ENCODE measurements at places on chromosomes 7 and 10.

- DNase-seq: no peak
Observed at GRCh38 chr7:41033500-41033899, 669.4 kb downstream of the INHBA start.

DNA sequence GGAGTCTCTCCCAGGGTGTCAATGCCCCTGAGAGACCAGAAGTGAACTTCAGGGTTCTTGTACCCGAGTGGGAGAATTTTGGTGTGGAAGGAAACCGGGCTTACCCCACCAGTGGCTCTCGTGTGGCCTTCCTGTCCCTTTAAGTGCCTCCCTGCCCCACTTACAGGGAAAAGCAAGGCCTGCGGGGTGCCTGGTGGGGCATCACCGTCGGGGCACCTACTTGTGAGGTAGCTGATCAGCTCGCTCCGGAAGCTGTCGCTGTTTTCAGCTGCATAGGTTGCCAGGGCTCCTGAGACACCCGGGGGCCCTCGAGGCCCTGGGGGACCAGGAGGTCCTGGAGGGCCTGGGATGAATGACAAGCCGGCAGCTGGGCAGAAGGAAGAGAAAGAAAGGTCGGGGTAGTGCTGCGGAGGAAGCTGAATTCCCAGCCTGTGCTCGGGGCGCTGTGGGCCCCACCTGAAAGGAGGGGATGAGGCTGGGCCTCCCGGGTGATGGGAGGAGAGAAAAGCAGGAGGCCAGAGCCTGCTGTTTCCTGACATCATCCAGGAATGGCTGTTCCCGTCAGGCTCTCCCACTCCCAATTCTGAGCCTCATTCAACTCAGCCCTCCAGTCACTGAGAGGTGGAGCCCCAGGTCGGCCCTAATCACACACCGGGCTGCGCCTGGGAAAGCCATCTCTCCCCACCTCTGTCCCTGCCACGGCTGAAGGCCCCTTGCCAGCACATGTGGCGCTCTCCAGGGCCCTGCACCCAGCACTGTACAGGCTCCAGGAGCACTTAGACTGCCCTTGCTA lies 51.1 kb downstream of the COL17A1 start:
- DNase-seq: no peak

- peak; percentile 86 for DNase-seq
Observed at GRCh38 chr7:1028775-1029636, 15.3 kb upstream of the GPR146 start.

- no peak for DNase-seq
Observed at GRCh38 chr10:110751850-110752249, 107.7 kb downstream of the RBM20 start.

GRCh38 chr10:86043236-86043635 lies 323.4 kb downstream of the GRID1 start:
- DNase-seq: no peak

DNA sequence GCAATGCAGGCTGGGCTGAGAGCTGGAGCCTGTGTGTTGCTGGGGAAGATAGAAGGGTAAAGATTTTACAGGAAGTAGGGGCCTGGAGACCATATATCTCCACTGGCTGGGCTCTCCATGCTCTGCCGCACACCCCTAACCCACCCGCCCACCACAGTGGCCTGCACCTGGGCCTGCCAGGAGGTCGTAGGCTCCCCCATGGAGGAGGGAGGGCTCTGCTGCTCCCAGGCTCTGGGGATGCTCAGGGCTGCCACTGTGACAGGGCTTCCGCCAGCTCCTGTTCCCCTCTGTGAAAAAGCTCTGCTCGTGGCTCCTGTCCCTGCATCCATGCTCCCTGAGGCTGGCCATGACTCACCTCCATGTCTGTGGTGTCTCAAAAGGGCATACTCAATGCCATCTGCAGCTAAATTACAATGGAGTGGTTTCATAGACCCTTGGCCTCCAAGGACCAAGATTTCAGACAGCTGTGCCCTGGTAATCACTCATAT lies 106.0 kb downstream of the CXCL12 start:
- DNase-seq: no peak

GRCh38 chr7:139583826-139584553 lies 60.5 kb downstream of the CLEC2L start:
- DNase-seq: no peak

- no peak for DNase-seq
Observed at GRCh38 chr10:45505311-45505710, 131.3 kb downstream of the ALOX5 start.

- DNase-seq: no peak
Observed at GRCh38 chr10:109205929-109206585, 717.3 kb downstream of the XPNPEP1 start.

DNA sequence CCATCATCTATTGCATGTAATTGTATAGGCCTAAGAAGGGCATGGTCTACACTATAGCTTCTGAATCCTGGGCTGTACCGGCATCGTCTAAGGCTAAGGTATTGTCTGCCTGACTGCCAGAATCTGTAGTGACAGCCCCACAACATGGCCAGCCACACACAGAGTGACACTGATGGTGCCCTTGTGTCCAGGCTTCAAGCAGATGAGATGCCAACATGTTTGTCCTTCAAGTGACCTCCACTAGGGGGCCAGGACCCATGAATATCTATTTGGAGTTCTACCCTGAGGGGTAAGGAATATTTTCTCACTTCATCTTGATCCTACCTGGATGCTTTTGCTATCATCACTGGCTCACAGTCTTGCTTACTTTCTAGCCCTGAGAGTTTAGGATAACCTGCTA lies 1.5 kb downstream of the CYP3A7 start:
- no peak for DNase-seq

DNA sequence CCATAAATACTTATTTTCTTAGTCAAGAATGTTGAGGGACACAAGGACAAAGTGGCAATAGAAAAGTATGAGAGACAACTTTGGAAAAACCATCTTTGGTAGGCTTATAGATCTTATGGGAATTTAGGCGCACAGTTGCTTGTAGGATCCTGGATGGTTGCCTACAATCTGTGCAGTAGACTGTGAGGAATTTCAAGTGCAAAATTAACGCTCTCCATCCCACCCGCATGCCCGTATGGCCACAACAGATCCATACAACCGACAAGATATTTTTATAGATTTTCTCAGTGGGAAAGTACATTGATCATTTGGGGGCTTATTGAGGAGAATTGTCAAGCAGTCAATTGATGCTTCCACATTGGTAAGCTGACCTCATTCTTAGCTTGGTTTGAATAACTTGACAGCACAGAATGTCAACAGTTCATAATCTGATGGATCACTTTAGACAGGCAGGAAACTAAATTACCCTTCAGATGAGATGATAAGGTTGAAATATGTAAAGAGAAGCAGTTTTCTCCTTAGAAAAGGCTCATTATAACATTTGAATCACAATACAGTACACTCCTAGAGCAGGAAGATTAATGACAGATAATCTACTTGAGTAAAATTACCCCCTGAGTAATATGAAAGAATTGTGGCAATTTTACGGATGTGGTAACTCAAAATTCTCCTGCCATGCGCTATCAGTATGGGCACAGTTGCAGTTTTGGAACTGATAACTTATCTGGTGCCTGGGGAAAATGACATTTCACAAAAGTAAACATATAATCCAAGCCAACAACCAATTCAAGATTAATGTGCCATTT lies 479.7 kb downstream of the KIF20B start:
- no peak for DNase-seq

DNA sequence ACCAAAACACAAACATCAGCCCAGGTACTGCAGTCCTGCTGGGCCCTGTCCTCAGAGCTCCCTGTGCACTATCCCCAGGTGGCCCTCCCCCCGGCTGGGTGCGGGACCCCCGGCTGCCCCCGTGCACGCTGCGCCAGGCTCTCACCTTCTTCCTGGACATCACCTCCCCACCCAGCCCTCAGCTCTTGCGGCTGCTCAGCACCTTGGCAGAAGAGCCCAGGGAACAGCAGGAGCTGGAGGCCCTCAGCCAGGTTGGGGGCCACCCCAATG lies 14.3 kb downstream of the ATG9B start:
- DNase-seq: no peak

GRCh38 chr10:19707376-19707775 lies 108.9 kb upstream of the PLXDC2 start:
- DNase-seq: no peak

GRCh38 chr10:20181434-20181833 lies 365.2 kb downstream of the PLXDC2 start:
- no peak for DNase-seq

GRCh38 chr7:78530351-78530750 lies 731.8 kb downstream of the PHTF2 start:
- DNase-seq: no peak

DNA sequence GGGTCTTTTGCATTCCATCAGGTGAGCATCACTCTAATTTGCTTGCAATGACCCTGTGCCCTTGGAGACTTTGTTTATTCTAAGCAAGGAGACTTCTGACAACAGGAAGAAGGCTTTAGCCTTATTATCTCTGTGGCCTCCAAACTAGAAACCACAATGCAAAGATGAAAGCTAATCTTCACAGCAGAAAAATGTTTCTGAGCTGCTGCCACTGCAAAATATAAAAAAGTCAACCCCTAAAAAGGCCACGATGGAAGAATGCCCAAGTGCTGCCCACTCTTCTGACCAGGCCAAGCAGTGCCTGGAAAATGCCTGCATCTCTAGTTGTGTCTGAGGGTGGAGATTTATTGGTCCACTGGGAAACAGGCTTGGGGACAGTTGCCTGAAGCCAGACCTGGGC lies 299.9 kb downstream of the C7orf25 start:
- no peak for DNase-seq

DNA sequence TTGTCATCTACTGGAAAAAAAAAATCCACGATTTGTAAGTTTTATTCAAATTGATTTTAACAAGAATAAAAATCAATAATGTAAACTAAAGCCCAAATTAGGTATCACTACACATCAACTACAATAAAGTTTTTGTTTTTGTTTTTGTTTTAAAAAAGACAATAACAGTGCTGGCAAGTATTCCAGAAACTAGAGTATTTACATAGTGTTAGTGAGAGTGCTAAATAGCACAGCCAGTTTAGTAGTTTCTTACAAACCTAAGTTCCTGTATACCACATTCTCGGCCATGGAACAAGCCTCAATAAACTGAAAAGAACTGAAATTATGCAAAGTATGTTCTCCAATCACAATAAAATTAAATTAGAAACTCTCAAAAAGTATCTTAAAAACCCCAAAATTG lies 8.1 kb downstream of the ARHGAP12 start:
- no peak for DNase-seq

DNA sequence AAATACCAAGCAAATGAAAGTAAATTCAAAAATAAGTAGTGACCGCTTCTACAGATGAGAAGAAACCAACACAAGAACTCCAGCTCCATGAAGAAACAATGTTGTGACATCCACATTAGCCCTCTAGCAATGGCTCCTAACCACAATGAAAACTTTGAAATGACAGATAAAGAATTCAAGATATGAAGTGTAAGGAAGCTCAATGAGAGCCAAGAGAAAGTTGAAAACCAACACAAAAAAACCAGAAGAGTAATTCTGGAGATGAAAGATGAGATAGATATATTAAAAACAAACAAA lies 68.2 kb upstream of the DDC start:
- no peak for DNase-seq

DNA sequence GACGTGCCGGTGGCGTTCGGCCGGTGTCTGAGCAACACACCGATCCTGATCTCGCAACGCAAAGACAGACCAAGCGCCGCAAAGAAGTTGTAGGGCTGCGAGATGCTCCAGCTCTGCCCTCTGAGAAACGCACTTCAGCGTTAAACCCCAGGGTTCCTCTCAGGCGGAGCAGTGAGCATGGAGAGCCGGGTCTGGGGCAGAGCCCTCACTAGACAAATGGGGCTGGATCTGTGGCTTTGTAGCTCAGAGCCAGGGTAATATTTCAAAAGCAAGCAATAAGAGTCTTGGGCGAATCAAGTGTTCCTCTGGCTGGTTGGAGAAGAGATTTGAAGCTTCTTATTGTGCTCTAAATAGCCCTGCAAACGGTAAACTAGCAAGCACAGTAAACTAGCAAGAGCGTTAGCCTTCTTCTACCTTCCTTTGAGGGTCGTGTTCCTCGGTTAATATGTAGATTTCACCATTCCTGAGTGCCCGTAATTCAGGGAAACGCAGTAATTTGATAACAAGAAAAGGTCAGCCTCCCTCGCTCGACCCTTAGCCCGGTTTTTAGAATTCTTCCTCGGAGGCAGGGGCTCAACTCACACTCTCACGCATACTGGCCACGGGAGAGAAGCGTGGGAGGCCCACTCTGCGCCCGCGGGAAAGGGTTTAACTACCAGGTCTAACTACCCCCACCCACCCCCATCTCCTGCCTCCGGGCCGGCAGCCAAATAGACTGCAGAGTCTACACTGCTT lies 6.7 kb downstream of the SKAP2 start:
- DNase-seq: no peak

GRCh38 chr7:68807666-68808065 lies 790.6 kb upstream of the AUTS2 start:
- DNase-seq: no peak

GRCh38 chr7:22582863-22583622 lies 83.1 kb upstream of the STEAP1B start:
- no peak for DNase-seq

DNA sequence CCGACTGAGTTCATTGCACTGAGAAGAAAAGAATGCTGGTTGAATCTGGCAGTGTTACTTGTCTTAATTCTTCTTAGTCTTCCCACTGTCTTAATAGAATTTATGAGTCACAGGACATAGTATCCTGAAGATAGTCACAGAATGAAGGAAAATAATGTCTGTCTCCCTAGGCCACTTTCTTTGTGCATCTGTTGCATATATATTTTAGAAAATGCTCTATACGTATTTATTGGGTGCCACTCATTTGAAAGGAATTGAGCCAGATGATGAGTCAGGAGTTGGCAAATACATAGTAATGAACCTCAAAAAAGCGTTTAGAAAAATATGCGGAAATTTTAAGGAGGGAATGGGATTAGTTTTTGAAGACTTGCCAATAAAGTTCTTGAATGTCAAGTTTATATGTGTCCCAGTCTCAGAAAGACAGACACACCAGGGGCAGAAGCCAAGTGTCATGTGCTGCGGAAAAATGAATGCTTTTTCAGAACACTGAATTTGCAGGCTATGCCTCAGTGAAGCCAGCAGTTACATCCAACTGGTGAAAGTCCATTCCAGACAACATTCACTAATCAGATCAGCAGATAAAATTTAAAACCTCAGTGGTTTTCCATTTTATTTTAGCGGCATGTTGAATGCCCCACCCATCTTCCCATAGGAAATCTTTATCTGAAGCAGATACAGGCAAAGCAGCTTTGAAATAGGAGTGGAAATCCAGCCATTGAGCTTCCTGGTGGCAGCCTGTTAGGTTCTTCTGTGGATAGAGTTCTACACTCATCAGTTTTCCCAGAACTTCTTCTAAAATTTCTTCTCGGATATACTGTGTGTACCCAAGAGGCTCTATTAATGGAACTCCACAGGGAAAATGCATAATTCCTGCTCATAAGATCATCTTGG lies 308.4 kb downstream of the BICC1 start:
- DNase-seq: no peak

- no peak for DNase-seq
Observed at GRCh38 chr10:11837372-11838161, 14.4 kb downstream of the PROSER2 start.

- DNase-seq: no peak
Observed at GRCh38 chr10:4473977-4474376, 352.0 kb upstream of the AKR1E2 start.

GRCh38 chr10:43322769-43323168 lies 48.7 kb upstream of the FXYD4 start:
- peak; percentile 90 for DNase-seq

- DNase-seq: no peak
Observed at GRCh38 chr7:90804370-90804769, 208.2 kb downstream of the CDK14 start.

Data from CD4-positive, alpha-beta memory T cell (primary cell).